ENCODE measurements at places on chromosomes 7 and 10.

DNA sequence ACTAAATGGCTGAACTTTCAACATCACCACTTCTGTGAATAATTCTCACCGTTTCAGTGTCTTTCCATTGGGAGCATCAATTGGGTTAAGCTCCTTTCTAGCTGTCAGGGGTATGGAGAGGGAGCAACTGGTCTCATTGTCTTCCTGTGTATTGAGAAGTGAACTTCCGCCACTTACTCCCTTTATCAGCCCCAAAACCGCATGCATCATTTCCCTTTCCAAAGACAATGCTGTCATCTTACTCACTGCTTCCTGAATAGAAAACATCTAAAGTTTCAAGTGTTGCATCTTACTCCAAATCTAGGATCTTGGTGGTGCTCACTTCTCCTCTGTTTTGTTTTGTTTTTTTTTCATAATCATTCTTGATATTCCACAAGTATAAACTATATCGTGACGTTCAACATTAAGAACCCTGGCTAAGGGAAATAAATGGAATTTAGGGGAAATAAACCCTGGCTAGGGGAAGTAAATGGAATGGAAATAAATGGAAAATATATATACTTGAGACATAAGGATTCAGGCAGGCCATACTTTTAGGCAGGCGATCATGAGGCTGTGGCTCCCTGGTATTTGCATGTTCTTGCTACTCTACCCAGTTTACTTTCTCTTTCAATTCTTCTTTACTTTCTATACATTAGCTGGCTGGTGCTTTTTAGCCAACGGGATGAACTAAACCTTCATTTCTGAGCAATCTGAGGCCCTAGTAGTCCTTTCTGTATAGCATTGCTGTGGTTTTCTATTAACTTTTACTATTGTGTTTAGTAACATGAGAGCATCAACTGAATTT is 371.9 kb downstream of the BMPER start:
- DNase-seq: no peak

GRCh38 chr10:122660696-122661095 is 39.0 kb downstream of the C10orf120 start:
- DNase-seq: no peak

- DNase-seq: no peak
Observed at GRCh38 chr7:129746857-129747529, 135.5 kb downstream of the NRF1 start.

DNA sequence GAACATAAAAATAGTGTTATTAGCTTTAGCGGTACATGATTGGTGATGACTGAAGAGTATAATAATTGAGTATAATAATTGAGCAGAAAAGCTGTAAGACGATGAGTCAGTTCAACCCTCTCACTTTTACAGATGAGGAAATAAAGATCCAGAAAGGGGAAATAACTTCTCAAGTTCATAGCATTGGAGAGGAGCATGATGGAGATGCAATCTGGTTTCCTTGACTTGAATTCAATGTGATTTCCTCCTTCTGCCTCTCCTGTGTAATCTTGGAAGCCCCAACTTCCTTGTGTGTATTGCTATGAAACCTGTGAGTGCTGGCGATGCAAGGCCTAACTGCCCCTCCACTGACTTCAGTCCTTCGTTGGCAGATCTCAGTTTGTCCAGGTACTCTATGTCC is 265.1 kb downstream of the LRMDA start:
- DNase-seq: no peak

DNA sequence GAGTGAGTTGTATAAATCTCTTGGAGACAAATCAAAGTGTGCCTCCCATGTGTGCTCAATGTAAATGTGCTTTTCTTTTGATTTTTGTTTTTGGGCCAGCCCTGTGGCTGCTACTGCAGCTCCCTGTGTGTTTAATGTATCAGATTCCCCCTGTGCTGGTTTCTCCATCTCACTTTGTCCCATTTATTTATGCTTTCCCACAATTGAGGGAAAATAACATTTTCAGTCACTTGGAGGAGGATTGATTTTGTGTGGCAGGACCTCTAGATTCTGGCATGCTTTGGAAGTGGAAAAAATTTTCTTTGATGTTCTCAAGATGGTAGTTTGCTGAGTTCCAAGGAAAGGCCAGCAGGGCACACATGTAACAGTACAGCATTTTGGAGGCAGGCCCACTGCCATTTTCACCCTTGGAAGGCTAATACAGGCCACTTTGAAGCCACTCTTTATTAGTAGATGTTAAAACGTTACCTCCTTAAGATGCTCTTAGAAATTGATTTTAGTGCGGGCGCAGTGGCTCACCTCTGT is 323.6 kb downstream of the BICC1 start:
- no peak for DNase-seq

Measured in stimulated activated CD8-positive, alpha-beta memory T cell treated with anti-CD3 and anti-CD28 coated beads, Interleukin-7, amount 100 ng/mL, for 48 hours (primary cell).